ENCODE measurements at places on chromosomes 11 and 22.

GRCh38 chr22:16717699-16718558 is 107.3 kb downstream of the XKR3 start:
- no peak for DNase-seq

GRCh38 chr22:23405366-23405851 is 174.7 kb downstream of the IGLL1 start:
- DNase-seq = no peak

DNA sequence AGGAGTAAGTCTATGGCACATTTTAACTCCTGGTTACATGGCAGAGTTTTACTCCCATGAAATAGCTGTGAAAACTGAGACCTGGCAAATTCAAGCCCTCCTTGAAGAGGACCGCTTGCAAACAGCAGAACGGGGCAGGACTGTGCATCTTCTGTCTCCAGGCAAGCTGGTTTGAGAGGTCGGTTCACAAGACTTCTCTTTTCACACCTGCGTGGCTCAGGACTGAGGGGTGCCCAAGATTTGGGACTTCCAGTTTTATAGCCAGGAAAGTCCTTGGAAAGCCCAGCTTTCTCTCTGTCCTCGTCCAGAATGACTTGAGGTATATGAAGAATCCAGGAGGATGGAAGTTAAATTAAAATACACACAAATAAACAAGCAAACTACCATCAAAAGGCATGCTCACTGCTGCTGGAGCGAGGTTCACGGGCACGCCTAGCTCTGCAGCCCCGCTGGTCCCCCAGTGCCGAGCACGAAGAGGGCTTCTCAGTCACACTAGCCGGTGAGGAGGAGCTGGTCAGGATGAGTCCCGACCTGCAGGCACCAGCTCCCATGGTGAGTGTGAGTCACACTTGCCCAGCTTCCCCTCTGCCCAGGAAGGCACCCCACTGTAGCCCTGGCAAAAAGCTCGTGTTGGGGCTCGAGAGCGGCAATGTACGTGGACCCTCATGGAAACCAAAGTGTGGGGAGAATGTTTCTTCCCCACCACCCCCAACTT is 1382.4 kb downstream of the BRD1 start:
- no peak for DNase-seq

DNA sequence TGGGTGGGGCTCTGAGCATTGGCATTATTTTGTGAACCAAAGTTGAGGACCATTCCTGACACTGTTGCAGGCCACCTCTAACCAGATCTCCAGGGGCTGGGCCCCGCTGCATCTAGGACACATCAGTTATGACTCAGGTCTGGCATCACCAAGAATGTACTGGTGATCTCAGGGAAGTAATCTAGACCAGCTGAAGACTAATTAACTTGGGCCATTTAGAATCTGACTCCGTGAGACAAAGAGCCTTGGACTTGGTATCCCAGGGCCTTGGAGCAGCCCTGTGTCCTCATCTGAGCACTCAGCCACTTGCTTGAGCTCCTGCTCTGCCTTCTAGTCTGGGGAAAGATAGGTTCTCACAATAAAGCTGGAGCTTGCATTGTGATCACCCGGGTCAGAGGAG is 200.6 kb downstream of the KIRREL3 start:
- no peak for DNase-seq

- no peak for DNase-seq
Measured at GRCh38 chr11:71252269-71252769, at the start of gene SHANK2. Gene SHANK2 (minus strand): TSS chr11:71252577. CDS start chr11:71147326, 105,251 bp downstream.

DNA sequence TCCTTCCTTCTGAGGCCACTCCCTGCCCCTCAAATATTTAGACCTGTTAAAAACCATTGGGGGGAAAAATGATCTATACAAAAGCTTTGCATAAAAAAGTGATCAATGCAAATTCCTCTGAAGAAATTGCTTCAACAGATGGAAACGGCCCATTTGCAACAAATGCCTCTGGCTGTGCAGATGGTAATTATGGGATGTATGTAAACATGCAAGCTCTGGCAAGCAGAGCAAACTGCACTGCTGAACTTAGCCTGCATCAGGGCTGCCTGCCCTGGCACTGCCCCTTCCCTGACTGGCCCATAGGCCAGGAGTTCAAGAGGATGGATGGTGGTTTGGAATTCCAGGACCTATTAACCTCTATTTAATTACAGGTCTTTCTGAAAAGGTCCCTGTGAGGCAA is 388.7 kb downstream of the MIAT start:
- no peak for DNase-seq

GRCh38 chr22:22058633-22059290 is 76.2 kb upstream of the TOP3B start:
- no peak for DNase-seq

- no peak for DNase-seq
Measured at GRCh38 chr11:123976770-123977560, 616 bp downstream of the OR10S1 start.
